Activated CD8-positive, alpha-beta memory T cell treated with anti-CD3 and anti-CD28 coated beads for 48 hours (primary cell): ENCODE measurements at places on chromosomes 1 and 21.

- DNase-seq = no peak
Observed at GRCh38 chr1:109882288-109883245, 28.1 kb upstream of the CSF1 start.

DNA sequence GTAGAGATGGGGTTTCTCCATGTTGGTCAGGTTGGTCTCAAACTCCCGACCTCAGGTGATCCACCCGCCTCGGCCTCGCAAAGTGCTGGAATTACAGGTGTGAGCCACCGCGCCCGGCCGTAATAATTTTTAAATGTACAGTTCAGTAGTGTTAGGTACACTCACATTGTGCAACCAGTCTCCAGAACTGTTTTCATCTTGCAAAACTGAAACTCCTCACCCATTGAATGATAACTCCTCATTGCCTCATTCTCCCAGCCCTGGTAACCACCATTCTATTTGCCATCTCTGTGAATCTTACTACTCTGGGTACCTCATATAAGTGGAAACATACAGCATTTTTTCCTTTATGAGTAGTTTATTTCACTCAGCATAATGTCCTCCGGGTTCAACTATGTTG, 3.4 kb downstream of the NLRP3 start:
- DNase-seq = no peak

GRCh38 chr1:162605225-162605927, 26.9 kb upstream of the DDR2 start:
- no peak for DNase-seq

- DNase-seq = no peak
Observed at GRCh38 chr21:39316729-39317128, 3.3 kb upstream of the BRWD1 start.

GRCh38 chr1:42922687-42923366, 35.8 kb downstream of the SLC2A1 start:
- no peak for DNase-seq

DNA sequence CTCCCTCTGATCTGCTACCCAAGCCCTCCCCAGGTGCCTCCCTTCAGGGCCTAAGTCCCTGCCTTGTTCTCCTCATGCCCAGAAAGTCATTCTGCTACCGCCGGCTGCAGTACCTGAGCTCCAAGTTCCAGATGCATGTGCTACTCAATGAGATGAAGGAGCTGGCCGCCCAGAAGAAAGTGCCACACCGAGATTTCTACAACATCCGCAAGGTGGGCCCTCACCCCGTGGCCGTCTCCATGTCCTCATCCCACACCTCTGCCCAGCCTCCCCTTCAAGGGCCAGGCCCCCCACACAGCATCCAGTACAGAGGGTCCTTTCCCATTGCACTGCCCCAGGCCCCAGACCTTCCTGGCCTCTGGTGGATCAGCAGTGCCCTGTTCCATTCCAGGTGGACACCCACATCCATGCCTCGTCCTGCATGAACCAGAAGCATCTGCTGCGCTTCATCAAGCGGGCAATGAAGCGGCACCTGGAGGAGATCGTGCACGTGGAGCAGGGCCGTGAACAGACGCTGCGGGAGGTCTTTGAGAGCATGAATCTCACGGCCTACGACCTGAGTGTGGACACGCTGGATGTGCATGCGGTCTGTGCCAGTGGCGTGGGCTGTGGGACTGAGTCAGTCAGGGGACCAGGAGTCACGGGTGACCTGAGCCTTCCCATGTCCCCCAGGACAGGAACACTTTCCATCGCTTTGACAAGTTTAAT, 8.2 kb downstream of the AMPD2 start:
- DNase-seq = no peak

DNA sequence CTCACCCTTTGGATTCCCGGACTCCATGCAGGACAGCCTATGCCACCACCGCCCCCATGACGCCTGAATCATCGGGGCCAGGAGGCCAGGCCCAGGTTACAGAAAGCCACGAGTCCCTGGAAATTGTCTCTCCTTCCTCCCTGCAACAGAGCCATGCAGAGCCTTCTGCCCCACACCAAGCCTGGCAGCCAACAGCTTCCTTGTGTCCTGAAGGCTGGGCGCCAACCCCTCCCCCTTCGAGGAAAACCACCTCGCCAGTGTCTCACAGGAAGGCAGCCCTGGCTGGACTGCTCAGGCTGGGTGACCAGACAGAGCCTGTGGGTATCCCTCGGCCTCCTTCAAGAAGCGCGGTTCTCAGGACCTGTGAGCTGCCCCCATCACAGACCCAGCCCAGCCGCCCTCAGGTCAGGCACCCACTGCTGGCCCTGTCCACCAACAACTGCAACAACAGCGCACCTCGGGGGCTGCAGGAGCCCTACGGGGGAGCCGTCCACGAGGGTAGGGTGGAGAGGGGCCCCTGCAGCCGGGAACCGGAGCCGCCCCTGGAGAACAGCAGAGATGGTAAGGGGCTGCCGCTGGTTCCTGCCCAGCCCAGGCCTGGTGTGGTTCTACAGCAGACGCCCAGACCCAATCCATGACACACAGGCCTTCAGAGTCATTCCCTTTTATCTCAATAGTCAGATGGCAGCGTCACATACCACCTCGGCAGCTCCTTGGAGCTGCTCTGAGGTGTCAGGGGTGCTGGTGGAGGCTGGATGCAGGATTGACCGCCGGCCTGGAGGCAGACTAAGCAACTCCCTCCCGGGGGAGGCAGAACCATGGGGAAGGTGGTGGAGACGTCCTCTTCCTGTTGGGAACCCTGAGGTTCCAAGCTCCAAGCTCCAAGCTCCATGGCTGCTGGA, 23.7 kb downstream of the KIAA1614 start:
- DNase-seq = no peak

DNA sequence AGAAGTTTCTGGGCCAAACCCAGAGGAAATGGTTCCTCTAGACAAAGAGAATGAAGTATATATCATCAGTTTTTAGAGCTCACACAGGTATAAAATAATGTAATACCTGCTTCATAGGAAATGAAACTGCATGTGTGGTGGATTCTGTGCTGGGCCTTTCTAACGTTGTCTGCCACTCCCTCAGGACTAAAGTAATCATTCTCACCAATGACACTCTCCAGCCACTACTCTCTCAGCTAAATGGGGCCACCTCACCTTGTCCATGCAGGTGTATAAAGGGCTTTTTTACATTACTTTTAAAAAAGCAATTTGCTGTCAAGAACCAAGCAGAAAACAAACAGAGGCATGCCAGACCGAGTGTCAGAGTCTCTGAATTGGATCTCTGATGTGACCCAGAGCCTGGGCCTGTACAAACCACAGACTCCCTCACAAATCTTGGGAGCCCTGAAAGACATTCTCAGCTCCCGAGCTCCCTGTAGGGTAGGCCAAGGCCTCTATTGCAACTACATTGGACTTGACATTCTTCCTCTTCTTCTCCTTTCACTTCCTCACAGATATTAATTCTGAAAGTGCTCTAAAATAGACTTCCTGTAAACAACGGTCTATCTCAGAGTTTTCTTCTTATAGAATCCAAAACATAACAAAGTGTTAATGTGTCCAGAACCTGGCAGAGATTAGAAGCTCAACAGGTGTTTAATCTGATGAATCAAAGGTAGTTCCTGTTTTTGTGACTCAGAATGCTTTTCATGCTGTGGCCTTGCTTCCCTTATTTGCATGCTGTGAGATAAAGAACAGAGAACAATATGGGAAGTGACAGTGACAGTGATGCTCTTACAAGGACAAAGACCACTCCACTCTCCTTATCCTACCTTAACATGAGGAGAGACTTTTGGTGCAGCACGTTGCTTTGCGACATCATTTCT, 8.6 kb downstream of the AIM2 start:
- DNase-seq = no peak

- DNase-seq = no peak
Observed at GRCh38 chr1:237804516-237804915, 86.2 kb downstream of the ZP4 start.

GRCh38 chr1:172970186-172970585, 80.6 kb downstream of the TNFSF18 start:
- DNase-seq = no peak
